Activated CD4-positive, alpha-beta T cell treated with anti-CD3 and anti-CD28 coated beads, Interleukin-2, amount 50 U/mL, for 24 hours (primary cell): ENCODE measurements at places on chromosomes 6 and 20.

GRCh38 chr6:36677753-36678487 lies 594 bp upstream of the CDKN1A start:
- DNase-seq, result no peak

DNA sequence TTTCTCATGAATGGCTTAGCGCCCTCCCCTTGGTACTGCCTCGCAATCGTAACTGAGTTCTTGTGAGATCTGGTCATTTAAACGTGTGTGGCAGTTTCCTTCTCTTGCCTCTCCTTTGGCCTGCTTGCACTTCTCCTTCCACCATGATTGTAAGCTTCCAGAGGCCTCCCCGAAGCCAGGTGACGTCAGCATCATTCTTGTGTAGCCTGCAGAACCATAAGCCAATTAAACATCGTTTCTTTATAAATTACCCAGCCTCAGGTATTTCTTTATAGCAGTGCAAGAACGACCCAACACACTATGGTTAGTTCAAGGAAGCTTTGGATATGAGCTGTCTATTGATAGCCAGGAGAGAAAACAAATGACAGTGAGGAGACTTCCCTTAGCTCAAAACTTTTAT lies 29.5 kb upstream of the ADTRP start:
- DNase-seq, result no peak

- DNase-seq, result no peak
Observed at GRCh38 chr6:169964486-169965180, 213.2 kb downstream of the ERMARD start.

DNA sequence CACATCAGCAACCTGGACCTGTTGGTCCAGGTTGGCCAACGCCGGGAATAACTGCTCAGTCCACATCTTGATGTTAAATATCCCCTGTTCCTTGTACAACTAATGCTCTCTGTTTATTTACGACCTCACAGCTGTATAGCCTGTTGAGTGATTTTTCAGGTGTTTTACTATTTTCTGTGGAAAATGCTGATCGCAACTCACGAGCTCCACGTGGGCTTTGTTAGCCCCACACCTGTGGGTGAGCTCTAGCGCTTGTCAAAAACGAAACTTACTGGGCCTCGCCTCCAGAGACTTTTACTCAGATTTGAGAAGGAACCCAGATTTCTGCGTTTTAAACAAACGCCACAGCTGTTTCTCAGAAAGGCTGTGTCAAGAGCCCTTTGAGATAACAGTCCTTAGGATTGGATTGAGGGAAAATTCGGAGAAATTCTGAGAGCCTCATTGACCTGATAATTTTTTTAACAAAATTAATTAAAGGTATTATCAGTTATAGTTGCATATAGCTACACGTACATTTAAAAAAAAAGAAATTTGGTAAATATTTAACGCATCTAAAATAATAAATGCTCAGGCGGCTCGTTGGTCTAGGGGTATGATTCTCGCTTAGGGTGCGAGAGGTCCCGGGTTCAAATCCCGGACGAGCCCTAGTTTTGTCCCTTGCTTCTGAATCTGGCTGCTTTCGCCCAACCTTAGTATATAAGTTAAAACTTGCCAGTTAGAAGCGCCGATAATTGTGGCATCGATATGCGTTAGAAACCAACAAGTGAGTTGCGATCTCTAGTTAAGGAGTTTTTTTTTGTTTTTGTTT lies 16.7 kb downstream of the HMGN4 start:
- peak; percentile 58 for DNase-seq

DNA sequence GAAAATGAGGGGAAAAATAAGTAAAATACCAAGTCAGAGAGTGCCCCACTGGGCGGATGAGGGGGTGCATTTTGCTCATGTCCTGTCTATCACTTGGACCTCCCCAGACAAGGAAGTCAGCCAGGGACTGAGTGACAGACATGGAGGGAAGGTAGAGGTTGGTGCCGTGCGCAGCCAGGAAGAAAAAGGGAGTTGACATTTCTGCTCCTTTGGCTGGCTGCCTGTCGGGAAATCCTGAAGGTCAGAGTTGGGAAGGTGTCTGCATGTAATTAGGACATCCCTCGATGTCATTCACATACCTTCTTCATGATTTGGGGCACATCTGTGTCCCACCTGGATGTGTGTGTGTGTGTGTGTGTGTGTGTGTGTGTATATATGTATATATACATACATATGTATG lies 8.9 kb downstream of the GUCA1A start:
- no peak for DNase-seq
